Retina (tissue), 1 donor: ENCODE measurements at places on chromosomes 5 and 9.

GRCh38 chr5:133847301-133847700, 121.1 kb downstream of the C5orf15 start:
- no peak for DNase-seq

- no peak for DNase-seq
Measured at GRCh38 chr5:132086277-132086794, 12.7 kb downstream of the CSF2 start.

DNA sequence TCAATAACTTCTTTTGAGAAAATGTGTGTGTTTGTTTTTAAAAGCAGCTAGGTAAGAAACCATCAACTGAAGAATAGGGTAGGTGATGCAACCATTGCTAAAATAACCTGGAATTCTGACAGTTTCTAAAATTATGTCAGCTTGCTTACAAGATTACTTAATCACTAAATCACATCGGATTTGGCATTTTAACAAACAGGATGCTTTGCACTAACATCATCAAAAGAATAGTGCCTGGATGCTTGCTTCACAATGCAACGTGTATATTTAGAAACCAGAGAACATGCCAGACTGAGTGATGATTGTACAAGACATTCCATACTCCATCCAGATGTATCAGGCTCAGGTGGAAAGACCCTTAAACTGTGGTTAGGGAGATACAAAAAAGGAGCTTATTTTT, 43.9 kb downstream of the PAM start:
- no peak for DNase-seq

DNA sequence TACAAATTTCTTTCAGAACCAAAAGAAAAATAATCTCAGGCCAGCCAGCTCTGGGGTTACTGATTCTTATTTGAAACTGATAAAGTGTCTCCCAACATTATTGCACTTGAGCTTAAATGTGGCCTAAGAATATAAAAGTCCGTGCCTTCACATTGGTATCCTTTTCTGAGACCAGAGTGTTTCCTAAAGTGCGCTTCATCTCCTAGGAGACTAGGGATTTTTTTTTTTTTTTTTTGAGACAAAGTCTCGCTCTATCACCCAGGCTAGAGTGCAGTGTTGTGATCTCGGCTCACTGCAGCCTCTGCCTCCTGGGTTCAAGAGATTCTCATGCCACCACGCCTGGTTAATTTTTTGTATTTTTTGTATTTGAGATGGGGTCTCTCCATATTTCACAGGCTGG, 23.6 kb upstream of the KCNIP1 start:
- no peak for DNase-seq

- no peak for DNase-seq
Measured at GRCh38 chr5:40043916-40044315, 619.1 kb upstream of the DAB2 start.

DNA sequence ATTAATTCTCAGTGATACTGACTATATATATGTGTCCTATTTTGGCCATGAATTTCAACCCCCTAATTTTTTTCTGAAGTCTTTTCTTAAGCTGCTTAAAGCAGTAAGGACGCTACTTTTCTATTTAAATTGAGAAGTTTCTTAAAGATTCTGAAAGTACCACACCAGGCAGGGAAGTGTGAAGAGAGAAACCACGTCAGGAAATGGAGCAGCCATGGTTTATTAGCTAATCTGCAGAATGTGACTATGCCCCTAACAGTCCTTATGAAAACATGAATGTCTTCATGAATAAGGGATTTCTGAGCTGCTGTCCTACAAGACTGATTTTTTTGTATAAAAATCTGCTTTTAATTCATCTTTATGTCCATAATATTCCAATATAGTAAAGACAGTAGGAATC, 1724.3 kb upstream of the C9orf72 start:
- no peak for DNase-seq

- DNase-seq = no peak
Measured at GRCh38 chr5:99617335-99617734, 688.5 kb upstream of the CHD1 start.

- peak; percentile 78 for DNase-seq
Measured at GRCh38 chr5:40680741-40681362, 1.1 kb downstream of the PTGER4 start.

GRCh38 chr9:90890146-90890810, 88.7 kb downstream of the SYK start:
- DNase-seq = no peak

- DNase-seq = no peak
Measured at GRCh38 chr5:149820536-149821510, 90.7 kb downstream of the PPARGC1B start.

DNA sequence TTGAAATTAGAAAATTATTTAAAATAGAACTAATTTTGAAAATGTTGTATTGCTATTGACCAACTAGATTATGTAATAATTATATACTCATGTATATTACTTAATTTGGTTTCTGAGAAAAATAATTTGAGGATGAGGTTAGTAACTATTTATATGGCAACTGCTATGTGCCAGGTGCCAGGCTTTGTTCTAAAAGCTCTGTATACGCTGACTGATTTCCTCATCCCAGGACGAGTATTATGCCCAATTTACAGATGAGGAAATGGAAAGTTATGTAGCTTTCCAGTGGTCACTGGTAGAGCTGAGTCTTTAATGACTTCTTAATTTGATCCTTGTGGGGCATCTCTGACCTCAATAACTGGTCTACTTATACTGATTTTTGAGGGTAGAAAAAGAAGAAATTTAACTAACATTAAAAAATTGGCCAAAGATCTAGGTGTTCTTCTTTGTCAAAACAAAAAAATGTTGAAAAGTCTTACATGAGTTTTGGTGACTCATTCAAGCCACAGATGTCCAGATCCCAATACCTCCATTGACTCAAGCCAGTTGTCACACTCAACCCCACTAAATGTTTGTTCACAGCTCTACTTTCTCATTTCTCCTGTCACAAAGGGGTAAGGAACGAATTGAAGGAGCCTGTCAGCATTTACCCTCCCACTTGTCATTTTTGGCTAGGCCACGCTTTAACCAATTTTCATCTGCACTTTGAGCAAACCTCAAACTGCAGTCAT, 228.1 kb upstream of the MEF2C start:
- no peak for DNase-seq

DNA sequence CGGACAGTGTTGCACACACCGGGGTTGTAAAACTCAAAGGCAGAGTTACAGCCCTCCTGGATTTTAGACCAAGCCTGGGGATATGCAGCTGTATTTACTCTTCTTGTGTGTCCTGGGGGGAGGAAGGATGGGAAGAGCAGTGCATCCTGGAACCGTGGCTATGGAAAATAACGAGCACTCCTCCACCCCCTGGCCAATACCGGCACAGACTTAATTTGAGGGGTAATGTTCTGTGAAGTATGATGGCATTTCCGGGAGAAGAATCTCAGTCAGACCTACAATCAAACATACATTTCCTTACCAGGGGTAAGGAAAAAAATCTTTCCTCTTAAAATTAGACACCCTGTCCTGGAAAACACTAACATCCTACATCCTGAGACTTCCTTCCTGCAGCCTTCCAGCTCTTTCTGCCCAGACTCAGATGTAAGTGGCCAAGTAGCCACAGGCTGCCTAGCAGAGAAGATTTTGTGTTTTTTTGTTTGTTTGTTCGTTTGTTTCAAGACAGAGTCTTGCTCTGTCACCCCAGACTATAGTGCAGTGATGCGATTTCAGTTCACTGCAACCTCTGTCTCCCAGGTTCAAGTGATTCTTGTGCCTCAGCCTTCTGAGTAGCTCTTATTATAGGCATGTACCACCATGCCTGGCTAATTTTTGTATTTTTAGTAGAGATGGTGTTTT, 11.0 kb upstream of the ERMP1 start:
- DNase-seq = no peak

- DNase-seq = no peak
Measured at GRCh38 chr9:4530375-4530774, 40.1 kb downstream of the SLC1A1 start.

DNA sequence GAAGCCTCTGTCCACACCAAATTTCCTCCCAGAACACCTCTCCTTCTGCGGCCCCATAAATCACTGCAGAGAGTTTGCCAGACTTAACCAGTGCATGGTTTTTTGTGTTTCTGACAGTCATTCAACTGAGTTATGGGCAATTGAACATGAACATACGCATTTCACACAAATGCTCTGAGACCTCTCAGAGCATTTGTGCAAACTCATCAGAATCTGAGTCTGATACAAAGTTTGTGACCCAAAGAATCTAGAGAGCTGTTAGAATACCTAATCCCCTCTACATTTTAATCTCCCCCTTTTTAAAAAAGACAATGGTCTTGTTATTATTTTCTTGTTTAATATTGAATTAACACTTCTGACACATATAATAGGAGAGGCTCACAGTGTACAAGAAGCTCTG, 416.9 kb upstream of the SMARCA2 start:
- DNase-seq = no peak

GRCh38 chr5:103111468-103111867, 8.5 kb downstream of the GIN1 start:
- DNase-seq = no peak

GRCh38 chr5:167582886-167583285, 708.6 kb upstream of the WWC1 start:
- no peak for DNase-seq

- DNase-seq = no peak
Measured at GRCh38 chr9:92467041-92467440, 15.3 kb downstream of the ASPN start.

GRCh38 chr5:128516978-128517377, 21.1 kb downstream of the FBN2 start:
- no peak for DNase-seq

- DNase-seq = no peak
Measured at GRCh38 chr5:178630951-178631350, 4.1 kb upstream of the CLK4 start.

DNA sequence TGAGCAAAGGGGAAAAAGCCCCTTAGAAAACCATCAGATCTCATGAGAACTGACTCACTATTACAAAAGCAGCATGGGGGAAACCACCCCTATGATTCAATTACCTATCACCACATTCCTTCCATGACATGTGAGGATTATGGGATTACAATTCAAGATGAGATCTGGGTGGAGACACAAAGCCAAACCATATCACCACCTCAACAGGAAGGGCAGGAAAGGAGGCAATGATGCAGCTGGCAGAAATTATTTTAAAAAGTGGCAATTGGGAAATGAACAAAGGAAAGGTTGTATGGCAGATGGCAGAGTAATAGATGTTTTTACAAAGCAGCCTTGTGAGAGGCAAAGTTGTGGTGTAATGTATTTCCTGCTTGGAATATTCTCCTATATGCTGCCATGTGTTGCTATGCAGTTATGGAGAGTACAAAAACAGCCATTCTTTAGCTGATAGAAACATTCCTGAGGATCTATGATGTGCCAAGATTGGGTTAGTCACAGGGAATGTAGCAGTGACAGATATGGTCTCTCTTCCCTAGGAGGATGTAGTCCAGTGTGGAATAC, 138.8 kb downstream of the SMC2 start:
- no peak for DNase-seq

- no peak for DNase-seq
Measured at GRCh38 chr5:64947801-64948200, 179.1 kb downstream of the CWC27 start.

GRCh38 chr5:115936031-115936430, 26.2 kb upstream of the LVRN start:
- DNase-seq = no peak

GRCh38 chr5:107435061-107435460, 235.7 kb downstream of the EFNA5 start:
- DNase-seq = no peak

- no peak for DNase-seq
Measured at GRCh38 chr9:136666372-136667213, 3.9 kb downstream of the EGFL7 start.

DNA sequence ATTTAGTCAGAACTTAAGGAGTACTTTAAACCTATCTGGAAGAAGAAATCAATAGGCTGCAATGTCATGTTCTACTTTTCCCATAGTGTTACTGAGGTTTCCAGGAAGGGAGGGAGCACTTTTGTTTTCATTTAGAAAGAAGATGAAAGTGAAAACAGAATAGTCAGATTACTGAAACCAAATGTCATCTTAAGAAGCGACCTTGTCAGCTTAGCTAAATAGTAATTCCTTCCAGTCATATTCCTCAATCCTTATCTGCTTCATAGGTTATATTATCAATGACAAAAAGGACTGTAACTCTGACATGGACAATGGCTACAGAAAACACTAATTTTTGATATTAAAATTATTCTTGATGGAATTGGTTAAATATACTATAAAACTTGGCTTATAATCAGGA, 27.7 kb downstream of the SAR1B start:
- DNase-seq = no peak

GRCh38 chr9:104868687-104869404, 59.1 kb downstream of the ABCA1 start:
- DNase-seq = peak; percentile 82

DNA sequence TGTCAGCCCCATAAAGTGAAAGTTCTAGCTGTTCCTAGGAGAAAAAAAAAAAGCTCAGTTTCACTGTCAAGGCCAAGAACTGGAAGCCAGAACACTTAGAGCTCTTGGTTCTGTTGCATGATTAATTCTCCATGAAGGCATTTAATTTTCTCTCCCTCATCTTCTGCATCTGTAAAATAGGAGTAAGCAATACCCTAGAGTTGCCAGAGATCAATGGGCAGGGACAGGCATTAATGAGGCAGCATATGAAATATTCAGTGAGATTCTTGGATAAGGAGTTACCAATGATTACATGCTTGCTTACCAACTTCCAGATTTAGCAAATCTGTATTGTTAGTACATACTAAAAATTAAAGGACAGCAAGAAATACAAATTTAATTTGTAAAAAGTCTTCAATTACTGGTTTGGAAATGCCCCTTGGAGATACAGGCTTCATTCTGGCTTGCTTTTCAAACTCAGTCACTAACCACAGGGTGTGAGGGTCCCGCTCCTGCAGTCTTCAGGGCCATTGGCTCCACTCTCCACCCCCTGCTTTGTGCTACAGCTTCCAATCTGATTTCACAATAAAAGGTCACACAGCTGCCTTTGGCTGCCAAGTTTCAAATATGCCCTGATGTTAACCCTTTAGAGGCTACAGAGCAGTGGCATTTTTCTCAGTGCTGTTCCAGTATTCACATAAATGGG, 624.6 kb downstream of the BNC2 start:
- DNase-seq = no peak
